ENCODE measurements at places on chromosomes 5 and 9. TPM values are rescaled to one million over a fixed set of nuclear protein-coding genes. Genes with fewer than 3 reads are reported as not detected.

The HCN1 gene
- polyA plus RNA-seq, result not detected

GRCh38 chr9:35490155-35490909 lies 421 bp downstream of the RUSC2 start:
- no peak for DNase-seq

DNA sequence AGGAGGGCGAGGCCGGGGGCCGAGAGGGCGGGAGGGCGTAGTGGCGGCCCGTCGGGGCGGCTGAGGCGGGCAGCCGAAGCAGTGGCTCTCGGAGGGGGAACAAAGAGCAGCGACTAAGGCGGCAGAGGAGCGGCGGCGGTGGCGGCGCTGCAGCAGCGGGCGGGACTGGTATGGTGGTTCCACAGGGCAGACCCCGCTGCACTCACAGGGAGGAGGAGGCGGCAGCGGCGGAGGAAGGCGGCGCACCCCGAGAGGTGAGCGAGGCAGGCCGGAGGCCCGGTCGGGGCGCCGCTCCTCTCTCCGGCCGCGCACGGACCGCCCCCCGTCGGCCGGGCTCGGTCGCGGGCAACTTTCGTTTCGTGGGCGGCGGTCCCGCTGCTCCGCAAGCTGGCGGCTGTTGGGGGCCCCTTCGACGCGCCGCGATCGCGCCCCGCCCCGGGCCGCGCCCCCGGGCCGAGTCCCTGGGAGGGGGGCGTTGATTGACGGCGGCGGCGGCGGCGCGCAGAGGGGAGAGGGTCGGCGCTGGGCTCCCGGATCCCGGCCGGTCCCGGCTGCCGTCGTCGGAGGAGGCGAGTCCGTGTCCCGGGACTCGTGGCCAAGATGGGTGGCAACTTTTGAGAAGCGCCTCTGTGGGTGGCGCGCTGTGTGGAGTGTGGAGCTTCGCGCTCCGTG lies 467 bp downstream of the CNOT6 start:
- no peak for DNase-seq

The PDCD1LG2 gene
- 61.9 TPM for polyA plus RNA-seq

DNA sequence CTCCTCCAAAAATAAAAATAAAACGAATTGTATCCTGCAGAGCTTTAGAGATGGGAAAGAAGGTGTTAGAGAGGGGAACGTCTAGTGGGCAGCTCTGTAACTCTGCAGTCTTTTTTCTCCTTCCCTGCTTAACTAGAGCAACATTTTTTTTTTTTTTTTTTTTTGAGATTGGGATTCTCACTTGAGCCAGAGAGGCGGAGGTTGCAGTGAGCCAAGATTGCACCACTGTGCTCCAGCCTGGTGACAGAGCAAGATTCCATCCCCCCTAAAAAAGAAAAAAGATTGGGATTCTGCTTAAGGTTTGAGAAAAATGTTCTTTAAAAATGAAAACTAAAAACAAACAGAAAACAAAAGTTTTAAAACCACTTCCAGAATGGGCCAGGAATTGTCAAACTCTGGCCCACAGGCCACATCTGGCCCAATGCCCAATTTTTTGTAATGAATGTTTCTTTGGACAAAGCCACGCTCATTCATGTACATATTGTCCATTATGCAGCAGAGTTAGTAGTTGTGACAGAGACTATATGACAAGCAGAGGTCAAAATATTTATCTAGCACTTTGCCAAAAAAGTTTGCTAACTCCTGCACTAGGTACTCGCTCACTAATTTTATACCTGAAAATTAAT lies 98.5 kb downstream of the ZCCHC7 start:
- no peak for DNase-seq

The LCN1 gene
- not detected for polyA plus RNA-seq

DNA sequence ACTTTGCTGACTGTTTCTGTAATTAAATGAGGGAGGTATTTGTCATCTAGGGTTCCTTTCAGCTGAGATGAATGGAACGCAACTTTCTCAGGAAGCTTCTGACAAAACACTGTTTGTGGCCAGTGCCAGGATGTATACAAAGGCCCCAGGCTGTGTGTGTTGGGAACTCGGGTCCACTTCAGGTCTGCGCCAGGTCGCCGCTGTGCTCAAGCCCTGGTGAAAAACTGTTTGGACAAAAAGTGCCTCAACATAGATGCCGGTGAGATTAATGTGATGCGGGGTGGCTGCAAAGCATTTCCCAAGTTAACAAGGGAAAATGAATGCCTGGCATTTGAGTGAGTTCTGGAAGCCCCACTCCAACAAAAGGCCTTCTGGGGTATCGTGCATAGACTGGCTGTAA lies 156.4 kb downstream of the GABBR2 start:
- DNase-seq, result no peak

All from BJ (cell line).